Caco-2 (cell line): ENCODE measurements at places on chromosomes 4 and X.

DNA sequence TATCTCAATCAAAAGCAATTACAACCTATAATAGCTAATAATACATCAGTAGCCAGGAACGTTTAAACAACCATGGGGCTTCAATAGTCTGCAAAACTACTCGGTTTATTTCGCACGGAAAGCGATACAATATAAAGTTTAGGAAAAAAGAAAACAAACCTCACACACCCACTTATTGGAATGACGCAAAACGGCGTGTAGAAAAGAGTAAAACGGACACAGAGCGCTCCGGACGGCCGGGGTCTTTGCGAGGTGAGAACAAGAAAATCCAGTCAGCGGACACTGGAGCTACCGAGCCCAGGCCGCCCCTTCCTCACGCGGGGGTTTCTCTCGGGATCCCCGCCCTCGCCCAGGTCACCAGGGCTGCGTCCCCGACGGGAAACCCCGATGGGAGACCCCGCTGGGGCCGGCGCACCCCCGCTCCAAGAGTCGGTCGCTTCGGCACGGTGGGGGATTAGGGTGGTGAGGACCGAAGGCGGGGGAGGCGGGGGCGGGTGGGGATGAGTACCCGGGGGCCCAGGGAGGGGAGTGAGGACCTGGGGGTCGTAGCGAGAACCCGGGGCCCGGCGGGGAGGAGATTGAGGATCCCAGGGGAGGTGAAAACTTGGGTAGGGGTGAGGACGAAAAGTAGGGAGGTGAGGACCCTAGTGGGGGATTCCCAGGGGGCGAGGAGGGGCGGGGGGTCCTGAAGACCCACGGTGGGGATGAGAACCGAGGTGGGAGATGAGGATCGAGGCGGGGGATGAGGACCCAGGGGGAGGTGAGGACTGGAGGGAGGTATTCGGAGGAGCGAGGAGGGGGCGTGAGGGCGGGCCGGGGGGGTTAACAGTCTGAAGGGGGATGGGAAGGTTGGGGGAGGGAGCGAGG is 737 bp downstream of the NELFA start:
- no peak for DNase-seq

GRCh38 chrX:71458866-71459265 is 74.0 kb upstream of the OGT start:
- DNase-seq: no peak

GRCh38 chr4:169440446-169440845 is 169.7 kb upstream of the SH3RF1 start:
- no peak for DNase-seq

DNA sequence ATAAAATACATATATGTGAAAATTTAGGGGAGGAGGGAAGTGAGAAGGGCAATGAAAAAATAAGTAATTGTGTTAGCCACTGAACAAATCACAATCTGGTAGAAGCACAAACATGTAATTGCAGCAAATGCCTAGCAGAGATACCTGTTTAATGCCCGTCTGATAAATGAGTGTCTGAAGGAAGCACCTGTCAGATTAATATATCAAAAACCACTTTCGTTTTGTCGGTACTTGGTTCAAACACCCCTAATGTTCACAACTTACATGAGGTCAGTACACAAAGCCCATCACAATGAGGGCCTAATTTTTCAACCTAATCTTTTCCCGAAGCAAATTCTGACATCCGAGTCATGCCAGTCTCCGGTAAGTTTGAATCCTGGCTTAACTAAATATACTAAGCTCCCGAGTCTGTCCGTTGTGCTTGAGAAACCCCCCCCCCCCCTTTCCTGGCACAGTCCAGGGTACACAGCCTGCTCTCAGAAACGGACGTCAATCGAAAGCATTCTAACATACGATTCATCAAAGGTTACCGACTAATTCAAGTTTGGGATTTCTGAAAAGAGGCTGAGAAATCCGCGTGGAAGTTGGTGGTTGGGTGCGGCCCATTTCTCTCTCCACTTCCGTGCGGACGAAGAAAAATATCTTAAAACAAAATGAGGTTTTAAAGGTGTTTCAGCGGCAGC is 758 bp downstream of the SDAD1 start:
- no peak for DNase-seq

DNA sequence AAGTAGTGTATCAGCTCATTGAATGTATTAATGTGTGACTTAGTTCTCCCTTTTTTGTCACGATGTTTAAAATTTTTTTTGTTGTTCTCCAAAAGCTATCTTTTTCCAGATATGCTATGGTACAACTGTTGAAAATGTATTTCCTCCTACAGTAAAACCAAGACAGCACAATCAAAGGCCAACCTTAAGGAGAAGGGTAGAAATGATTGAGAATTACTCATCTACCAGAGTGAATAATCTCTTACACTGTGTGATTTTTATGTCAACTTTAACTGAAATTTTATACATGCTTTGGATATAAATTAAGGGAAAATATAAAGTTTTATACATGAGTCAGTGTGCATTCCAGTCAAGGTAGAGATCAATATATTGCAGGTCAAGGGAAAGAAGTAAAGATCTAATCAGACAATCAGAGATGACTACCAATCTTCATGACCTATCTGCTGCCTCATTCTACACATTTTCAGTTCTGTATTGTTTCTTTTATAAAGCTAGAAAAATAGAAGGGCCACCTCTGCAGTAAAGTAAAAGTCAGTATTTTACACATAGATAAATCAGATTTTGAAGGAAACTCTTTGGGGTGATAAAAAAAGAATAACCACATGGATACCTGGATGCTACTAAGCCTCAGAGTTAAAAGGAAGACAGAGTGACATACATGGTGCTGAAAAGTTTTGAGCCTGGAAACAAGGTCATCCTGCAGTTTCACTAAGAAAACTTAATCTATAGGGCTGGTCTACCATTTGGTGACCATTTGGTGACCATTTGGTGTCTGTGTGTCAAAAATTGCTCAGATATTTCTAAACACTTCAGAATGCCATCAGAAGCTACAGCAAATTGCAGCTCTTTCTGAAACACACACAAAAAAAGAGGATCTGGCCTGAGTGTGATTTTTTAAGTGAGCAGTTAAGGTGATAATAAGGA is 1.6 kb downstream of the FAM13A start:
- DNase-seq: no peak

DNA sequence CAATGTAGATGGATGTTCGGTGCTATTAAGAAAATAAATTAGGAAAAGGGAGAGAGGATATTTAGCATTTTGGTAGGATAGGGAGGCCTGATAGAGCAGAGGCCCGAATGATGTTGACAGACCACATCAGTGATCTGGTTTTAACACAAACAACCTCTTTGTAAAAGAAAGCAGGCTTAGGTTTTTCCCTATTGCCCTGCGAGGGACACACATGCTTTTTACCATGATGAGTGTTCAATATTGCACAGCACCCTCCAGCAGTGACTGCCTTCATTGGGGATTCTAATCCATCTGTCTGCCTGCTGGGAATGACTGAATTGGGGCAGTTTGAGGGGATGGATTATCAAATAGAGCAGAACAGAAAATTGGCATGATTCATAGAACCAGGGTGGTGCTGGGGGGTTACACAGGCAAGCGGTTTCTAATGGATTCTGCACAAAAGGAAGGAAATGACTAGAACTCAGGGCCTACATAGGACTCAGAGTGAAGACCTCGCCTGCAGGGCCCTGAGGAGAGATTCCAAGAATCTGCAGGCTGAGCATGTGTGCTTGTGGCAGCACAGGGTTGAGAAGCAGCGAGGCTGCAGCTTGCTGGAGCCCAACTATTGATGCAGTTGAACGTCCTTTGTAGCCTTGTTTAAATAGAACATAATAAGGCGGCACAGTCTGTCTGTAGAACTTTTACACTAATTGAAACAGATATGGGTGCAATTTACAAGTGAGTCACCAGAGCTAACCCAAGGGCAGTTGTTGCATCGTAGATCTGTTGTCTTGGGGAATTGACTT is 58.0 kb downstream of the RHOH start:
- no peak for DNase-seq

GRCh38 chr4:87046121-87046551 is 111.3 kb downstream of the AFF1 start:
- DNase-seq: no peak

- no peak for DNase-seq
Observed at GRCh38 chr4:23084559-23085248, 392.0 kb downstream of the GBA3 start.

DNA sequence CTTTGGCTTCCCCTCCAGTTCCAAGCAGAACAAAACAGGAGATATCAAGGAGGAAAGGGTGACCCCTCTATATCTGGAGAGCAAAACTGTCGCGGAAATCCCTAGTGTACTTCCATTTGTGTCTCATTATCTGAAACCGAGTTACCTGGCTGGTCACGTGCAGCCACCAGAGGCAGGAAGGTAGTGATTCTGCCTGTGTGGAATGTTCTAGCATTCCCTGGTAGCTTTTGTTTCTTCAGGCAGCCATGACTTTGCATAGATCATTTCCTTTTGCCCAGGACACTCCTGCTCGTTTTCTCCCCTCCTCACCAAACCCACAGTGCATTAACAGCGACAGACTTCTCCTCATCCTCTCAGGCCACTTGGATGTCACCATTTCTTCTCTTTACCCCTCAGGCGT is 107.9 kb downstream of the PTTG2 start:
- no peak for DNase-seq

GRCh38 chr4:80127870-80128419 is 54.9 kb upstream of the ANTXR2 start:
- DNase-seq: no peak

DNA sequence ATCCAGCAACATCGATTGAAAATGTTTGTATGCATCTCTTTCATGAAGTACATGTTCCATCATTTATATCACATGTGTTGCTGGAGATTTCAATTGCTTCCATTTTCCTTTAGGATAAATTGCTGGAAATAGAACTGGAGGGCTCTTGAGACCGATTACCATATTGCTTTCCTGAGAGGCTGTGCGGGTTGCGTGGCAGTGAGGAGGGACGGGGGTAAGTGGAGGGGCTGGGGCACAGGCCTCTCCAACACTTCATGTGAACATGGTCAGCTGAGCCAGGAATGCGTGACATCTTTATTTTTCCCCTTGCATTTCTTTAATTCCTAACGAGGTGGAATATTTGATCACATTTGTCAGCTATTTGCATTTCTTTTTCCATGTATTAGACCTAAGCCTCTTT is 144.6 kb downstream of the TBL1X start:
- no peak for DNase-seq

GRCh38 chrX:140425712-140426395 is 79.0 kb downstream of the SOX3 start:
- no peak for DNase-seq

DNA sequence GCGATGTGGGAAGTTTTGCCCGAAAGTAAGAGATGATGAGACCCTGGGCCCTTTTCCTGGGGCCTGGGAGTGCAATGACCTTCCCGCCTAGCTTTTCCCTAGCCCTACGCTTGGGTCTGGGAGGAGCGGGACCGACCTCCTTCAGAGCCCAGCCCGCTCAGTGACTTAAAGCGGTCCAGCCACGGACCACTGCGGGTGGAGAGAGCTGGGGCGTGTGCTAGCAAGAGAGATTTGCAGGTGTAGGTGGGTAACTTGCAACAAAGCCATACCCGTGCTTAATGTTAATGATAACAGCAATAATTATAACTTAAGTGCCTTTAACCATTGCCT is 503 bp upstream of the PDE5A start:
- DNase-seq: no peak

DNA sequence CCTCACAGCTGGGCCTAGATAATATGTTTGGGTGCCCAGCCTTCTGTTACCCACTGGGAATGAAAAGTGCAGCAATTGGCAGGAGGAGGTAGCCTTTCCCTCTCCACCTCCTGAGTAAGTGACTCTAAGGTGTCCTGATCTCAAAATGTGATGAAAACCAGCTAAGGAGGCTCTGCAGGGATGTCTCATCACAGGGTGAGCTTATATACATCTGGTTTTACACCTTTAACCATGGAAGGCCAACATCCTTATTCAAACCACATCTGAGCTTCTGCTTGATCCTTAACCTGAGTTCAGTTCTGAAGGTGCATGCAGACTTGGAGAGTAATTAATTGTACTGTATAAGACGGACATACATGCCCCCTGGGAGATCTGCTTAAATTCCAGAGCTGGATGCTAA is 53.7 kb downstream of the HOPX start:
- no peak for DNase-seq

DNA sequence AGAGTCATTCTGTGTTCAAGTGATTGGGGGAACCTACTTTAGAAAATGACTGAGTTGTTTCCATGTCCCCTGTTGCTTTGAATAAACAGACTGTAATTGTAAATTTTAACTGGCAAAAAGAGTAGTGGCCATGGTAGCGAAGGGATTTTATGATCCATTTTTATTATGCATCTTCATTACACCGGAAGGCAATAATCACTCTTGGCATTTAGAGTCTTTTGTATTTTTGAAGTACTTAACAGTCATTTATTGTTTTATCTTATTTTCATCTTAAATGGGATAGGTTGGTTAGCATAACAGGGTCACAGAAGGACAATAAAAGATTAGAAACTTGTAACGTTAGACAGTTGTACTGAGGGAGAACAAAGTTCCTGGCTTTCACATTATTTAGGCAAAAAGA is 11.0 kb upstream of the OTC start:
- no peak for DNase-seq

DNA sequence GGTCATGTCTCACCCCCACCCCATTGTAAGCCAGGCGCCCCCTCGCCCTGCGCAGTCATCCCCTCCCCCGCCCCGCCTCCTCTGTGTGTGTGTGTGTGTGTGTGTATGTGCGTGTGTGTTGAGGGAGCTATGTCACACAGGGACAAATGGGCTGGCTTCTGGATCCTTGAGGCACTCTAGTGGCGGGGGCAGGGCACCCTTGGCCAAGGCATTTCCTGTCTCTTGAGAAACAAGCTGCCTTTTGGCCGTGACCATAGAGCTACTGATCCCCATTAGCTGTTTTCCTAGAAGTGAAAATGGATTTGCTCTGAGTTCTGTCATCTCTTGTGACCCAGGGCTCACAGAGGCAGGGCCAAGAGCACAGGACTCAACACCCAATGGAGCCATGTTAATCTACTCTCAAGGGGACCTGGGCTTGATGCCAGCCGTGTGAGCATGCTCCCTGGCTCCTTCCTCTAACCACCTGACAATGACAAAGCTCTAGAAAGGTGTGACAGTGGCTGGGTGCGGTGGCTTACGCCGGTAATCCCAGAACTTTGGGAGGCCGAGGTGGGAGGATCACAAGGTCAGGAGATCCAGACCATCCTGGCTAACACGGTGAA is 162.5 kb upstream of the BCOR start:
- DNase-seq: no peak

- DNase-seq: no peak
Observed at GRCh38 chrX:23953908-23954269, 46.1 kb downstream of the CXorf58 start.

GRCh38 chr4:184706453-184706852 is 27.4 kb downstream of the CENPU start:
- no peak for DNase-seq

DNA sequence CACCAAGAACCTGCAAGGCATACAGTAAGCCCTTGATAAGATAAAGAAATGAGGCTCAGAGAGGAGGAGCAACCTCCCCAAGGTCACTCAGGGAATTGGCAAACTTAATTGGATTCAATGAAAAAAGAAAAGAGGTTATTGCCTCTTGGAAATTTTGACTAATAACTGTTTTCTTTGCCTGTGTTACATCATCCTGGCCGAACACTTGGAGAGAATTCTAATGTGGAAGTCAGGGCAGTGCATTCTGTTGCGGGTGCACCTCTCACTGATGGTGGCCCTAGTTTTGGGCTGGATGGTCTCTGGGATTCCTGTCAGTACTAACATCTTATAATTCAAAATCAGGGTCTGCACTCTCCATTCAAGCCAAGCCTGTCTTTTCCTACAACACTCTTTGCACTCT is 186.2 kb upstream of the BCOR start:
- DNase-seq: no peak

GRCh38 chr4:18012807-18013462 is 8.6 kb downstream of the LCORL start:
- no peak for DNase-seq

GRCh38 chrX:136953867-136954787 is 73.6 kb upstream of the RBMX start:
- peak; percentile 60 for DNase-seq
